ENCODE measurements at places on chromosomes 2 and 18. TPM values are rescaled to one million over a fixed set of nuclear protein-coding genes. Genes with fewer than 3 reads are reported as not detected.

GRCh38 chr18:58132595-58133261 is 88.7 kb downstream of the NEDD4L start:
- DNase-seq: no peak

MYO7B gene
- total RNA-seq: 0.63 TPM

- no peak for DNase-seq
Measured at GRCh38 chr2:239791526-239792404, 233.4 kb downstream of the NDUFA10 start.

- no peak for DNase-seq
Measured at GRCh38 chr2:30654404-30654803, 152.8 kb downstream of the CAPN13 start.

RFX8 gene
- not detected for total RNA-seq

DNA sequence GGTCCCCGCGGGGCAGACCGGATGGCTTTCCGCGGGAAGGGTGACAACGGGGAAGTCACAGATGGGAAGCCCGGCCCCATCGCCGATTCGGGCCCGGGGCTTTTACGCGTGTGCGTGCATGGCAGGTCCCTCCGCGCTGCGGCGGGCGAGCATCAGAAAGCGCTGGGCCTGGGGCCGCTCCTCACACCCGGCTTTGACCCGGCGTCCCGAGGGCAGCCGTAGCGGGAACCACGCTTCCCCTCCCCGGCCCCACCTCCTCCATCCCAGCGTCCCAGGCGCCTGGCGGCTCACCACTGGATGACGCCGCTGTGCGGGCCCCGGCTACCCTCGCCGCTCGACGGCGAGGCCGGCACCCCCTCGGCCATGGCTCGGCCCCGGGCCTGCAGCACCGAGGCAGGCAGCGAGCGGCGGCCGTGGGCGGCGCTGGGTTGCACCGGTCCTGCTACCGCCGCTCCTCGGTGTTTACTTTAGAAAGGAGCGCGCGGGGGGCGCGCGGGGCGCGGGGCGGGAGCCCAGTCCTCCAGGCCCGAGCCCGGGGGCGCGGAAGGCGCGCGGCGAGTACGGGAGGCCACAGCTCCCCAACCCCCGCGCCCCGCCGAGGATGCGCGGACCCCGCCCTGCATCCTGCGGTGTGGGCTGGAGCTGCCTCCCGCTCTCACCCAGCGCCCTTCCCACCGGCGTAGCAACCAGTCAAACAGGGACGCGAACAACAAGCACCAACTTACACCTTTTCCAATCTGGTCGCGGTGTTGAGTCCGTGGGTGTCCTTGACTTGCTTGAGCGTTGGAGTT is 806 bp downstream of the RFX8 start:
- DNase-seq: no peak

DNA sequence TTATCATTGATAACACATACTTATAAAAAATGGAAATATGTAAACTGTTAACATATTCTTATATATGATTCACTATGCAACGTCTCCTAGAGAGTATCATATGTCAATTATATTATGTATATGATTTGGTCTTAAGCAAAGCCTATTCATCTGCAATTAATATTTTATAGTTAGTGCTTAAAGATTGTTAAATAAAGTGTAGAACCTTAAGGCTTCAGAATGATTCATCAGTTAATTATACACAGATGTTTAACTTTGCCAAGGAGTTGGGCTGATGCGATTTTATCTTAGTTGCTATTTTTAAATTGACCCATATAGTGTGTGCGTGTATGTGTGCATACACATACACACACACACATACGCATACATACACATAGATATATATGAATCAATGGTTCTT is 323.1 kb downstream of the RBM43 start:
- no peak for DNase-seq

DNA sequence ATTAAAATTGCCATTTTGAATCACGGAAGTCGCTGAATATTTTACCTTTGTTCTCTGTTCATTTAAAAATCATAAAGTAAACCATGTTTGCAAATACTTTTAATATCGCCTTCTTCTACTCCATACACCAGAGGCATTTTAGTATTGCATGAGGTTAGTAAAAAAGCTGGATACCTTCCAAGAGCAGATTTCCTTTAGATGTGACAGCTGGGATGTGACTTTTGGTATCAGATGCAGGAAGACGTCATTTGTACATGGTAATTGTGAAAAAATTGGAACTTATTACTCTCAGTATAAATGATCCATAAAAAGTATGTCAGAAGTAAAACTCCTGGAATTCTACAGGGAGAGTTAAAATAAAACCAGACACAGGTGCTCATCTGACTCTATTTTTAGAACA is 89.5 kb downstream of the SLC4A10 start:
- DNase-seq: no peak

- no peak for DNase-seq
Measured at GRCh38 chr2:239380831-239381708, 19.8 kb downstream of the HDAC4 start.

GRCh38 chr18:73639788-73640187 is 507.8 kb downstream of the FBXO15 start:
- no peak for DNase-seq

REV1 gene
- total RNA-seq: 14.3 TPM

GRCh38 chr2:233844064-233844807 is 10.1 kb downstream of the HJURP start:
- DNase-seq: peak; percentile 21

DNA sequence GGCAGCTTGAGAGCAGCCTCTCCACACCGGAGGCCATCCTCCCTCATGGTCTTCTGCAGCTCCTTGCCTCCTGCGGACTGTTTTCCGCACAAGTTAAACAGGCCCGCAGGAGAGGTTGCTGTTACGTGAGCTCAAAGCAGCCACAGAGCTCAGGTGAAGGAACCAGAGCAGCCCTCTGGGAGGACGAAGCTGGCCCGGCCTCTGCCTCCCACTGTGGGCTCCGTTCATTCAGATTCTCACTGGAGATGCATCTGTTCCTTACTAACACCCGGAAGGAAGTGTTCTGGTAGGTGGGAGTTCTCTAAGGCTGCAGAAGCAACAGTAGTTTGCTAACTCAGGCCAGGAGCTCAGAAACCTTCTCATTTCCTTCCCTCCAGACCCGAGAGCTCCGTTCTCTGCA is 10.9 kb downstream of the DIPK1C start:
- DNase-seq: no peak

- no peak for DNase-seq
Measured at GRCh38 chr2:222621893-222622292, 34.0 kb downstream of the FARSB start.

ZAP70 gene
- 1.5 TPM for total RNA-seq

ASB18 gene
- total RNA-seq: not detected

- no peak for DNase-seq
Measured at GRCh38 chr2:11387100-11387390, 42.6 kb upstream of the ROCK2 start.
